ENCODE measurements at places on chromosomes 7 and 10. TPM values are rescaled to one million over a fixed set of nuclear protein-coding genes. Genes with fewer than 3 reads are reported as not detected.
A peak's percentile ranks its signal among the peaks of the same experiment; 100 is the strongest.

Gene SPDYE6
- 0.18 TPM for total RNA-seq

Gene RALA
- 7.3 TPM for total RNA-seq

Gene MBL2
- total RNA-seq: not detected

Gene ODAD2
- 0.63 TPM for total RNA-seq

Gene IRF5
- total RNA-seq: not detected

Gene ANXA11
- 74.4 TPM for total RNA-seq

Gene INA
- total RNA-seq: 1.1 TPM

Gene NRP1
- total RNA-seq: 327 TPM

Gene CABCOCO1
- total RNA-seq: 0.95 TPM

DNA sequence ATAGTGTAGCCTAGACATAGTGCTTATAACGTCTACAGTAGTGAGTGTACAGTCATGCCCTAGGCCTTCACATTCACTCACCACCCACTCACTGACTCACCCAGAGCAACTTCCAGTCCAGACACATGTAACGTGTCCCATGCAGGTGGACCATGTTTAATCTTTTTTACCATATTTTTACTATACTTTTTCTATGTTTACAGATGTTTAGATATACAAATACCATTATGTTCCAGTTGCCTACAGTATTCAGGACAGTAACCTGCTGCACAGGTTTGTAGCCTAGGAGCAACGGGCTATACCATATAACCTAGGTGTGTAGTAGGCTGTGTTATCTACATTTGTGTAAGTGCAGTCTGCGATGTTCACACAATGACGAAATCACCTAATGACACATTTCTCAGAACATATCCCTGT, 11.0 kb downstream of the MPP7 start:
- DNase-seq: no peak
- no peak overlapping the region for H3K27ac ChIP-seq
- no peak overlapping the region for H3K4me3 ChIP-seq
- H3K27me3 ChIP-seq: no peaks in the 10 kb centered on the region
- H3K4me1 ChIP-seq: peaks cover 9% of the 10 kb centered on the region

- no peak overlapping the region for H3K27ac ChIP-seq
- H3K36me3 ChIP-seq: no peaks in the 10 kb centered on the region
- H3K4me3 ChIP-seq: no peak overlapping the region
- no peaks in the 10 kb centered on the region for H3K4me1 ChIP-seq
- DNase-seq: no peak
- peaks cover 68% of the 10 kb centered on the region for H3K27me3 ChIP-seq
Observed at GRCh38 chr7:1401011-1401410, 58.3 kb downstream of the MICALL2 start.

DNA sequence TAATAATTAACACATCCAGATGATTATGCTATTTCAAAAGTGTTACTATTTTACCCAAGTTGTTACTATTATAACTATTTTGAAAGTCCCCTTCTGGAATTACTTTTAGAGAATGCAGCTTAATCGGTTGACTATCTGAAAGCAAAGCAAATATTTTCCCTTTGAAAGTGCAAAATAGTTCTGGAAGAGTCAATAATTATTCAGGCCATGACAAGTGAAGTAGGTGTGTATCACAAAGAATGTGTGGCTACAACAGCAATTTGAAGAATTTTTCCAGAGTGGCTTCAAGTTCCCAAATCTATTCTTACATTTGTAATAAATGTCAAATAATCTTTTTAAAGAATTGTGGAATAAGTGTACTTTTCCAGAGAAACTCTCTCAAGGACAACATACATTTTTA, 42.8 kb downstream of the RNLS start:
- no peaks in the 10 kb centered on the region for H3K4me1 ChIP-seq
- no peaks in the 10 kb centered on the region for H3K36me3 ChIP-seq
- H3K27me3 ChIP-seq: no peaks in the 10 kb centered on the region
- DNase-seq: no peak
- no peak overlapping the region for H3K4me3 ChIP-seq

DNA sequence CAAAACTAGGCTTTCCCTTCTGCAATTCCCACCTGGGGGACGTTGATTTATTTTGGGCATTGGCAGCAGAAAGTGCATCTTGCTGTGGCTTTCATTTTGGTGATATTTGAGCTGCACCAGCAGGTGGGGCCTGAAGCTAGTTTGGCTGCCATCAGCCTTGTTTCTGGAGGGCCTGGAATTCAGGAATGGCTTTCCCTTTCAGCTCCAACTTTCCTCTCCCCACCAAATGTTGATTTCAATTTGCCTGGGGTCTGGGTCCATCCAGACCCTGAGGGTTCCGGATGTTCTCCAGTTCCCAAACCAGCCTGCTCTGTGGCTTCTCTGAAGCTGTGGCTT, 640.4 kb downstream of the TYW1 start:
- H3K36me3 ChIP-seq: no peaks in the 10 kb centered on the region
- H3K4me1 ChIP-seq: no peaks in the 10 kb centered on the region

DNA sequence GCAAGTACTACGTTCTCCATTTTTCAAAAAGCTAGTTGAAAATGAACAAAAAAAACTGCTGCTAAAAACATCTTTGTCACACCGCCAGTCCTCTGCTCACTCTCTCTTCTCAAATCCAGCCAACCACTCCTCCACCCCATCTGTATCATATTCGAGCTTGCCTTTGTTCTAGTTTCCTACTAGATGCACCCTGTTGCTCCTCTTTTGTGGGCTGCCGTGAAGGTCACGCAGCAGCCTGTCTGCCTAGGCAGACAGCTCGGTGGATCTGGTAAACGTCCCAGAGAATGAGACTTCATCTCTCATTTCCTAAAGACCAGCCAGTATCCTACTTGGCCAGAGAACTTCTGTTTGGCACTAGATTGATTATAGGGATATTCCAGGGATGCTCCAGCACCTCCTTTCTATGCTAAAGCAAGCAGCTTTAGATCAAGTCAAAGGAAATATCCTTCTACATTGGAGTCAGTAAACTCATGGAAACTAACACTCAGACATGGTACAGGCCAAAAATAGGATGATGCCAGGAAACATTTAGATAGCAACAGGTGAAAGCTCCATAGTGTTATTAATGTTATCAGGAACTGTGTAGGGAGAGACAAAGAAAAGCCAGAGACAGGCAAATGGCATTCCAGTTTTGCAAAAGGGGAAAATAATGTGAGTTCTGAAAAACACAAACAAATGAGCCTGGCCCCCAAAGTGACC, 8.7 kb upstream of the PLXNA4 start:
- DNase-seq: no peak
- no peak overlapping the region for H3K27ac ChIP-seq
- H3K27me3 ChIP-seq: peaks cover 82% of the 10 kb centered on the region

DNA sequence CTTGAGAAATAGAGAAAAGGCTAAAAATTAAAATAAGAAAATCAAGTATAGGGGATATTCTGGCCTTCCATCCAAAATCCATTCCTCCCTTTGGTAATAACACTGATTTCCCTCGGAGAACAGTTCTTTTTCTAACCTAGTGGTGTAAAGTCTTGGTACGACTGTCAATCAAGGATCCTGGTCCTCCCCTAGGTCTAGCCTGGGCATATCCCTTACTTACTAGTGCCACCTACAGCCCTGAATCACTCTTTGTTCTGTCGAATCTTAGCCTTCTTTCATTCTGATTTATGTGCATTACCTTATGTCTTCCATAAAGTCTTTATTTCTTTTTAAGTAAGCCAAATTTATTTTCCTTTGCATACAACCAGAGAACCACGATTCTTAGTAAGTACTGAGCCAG, 298.7 kb upstream of the LRRTM3 start:
- no peaks in the 10 kb centered on the region for H3K4me1 ChIP-seq
- H3K27ac ChIP-seq: no peak overlapping the region
- H3K4me3 ChIP-seq: no peak overlapping the region

DNA sequence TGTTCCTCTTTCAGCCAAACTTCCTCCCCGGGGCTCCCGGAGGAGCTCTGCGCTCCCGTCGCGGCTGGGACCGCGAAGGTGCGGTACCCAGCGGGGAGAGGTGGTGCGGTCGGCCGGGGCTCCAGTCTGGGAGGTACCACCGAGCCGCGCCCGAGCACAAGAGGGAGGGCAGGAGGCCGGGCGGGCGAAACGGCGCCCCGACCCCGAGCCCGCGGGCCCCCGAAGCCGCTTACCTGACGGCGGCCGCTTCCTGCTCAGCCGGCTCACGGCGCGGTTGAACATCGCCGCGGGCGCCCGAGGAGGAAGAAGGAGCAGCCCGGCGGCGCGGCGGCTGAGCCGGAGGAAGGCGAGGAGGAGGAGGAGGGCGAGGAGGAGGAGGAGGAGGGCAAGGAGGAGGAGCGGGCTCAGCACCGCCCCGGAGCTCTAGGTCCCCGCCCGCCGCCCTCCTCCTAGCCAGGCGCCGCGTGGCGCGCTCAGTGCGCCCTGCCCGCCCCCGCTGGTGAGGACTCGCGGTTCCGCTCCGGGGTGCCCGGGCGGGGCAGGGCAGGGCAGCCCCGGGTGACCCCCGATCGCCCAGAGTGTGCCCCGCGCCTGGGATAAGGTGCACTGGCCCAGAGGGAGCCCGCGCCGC, at the start of gene RGS10:
Gene RGS10, minus strand, starts transcription at position 363 of the 631 bp plus-strand sequence. Its CDS starts 81 bp downstream, at position 282.
- peak within 1 kb of the TSS; percentile 48 for H3K4me3 ChIP-seq
- H3K36me3 ChIP-seq: no peaks in the 10 kb centered on the region
- no peak within 1 kb of the TSS for H3K27ac ChIP-seq
- H3K27me3 ChIP-seq: peaks cover 82% of the 10 kb centered on the region

GRCh38 chr10:120575411-120575810, 118.4 kb downstream of the PLPP4 start:
- no peaks in the 10 kb centered on the region for H3K4me1 ChIP-seq
- no peaks in the 10 kb centered on the region for H3K27me3 ChIP-seq
- DNase-seq: no peak
- H3K27ac ChIP-seq: no peak overlapping the region
- no peak overlapping the region for H3K4me3 ChIP-seq

- H3K27me3 ChIP-seq: peaks cover 22% of the 10 kb centered on the region
- H3K4me1 ChIP-seq: no peaks in the 10 kb centered on the region
- H3K36me3 ChIP-seq: no peaks in the 10 kb centered on the region
Observed at GRCh38 chr7:22001345-22002004, 55.8 kb upstream of the CDCA7L start.

DNA sequence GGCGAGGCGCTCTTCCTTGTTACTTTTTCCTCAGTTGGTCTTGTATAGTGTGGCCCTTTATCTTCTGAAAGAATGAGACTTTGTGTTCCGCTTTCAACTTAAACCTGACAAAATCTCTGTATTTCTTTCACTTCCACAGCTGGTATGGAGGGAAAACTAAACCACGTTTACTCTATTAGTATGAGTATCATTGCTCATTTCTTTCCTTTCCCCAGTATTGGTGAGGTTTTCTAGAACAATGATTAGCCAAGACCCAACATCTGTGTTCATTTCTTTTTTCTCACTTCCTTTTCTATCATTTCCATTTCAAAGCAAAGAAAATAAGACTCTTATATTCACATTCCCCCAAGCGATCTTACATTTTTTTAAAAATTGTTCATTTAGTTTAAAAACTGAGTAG, 165.3 kb downstream of the PAXIP1 start:
- H3K27me3 ChIP-seq: no peaks in the 10 kb centered on the region
- H3K4me1 ChIP-seq: peaks cover 4% of the 10 kb centered on the region
- H3K27ac ChIP-seq: no peak overlapping the region

DNA sequence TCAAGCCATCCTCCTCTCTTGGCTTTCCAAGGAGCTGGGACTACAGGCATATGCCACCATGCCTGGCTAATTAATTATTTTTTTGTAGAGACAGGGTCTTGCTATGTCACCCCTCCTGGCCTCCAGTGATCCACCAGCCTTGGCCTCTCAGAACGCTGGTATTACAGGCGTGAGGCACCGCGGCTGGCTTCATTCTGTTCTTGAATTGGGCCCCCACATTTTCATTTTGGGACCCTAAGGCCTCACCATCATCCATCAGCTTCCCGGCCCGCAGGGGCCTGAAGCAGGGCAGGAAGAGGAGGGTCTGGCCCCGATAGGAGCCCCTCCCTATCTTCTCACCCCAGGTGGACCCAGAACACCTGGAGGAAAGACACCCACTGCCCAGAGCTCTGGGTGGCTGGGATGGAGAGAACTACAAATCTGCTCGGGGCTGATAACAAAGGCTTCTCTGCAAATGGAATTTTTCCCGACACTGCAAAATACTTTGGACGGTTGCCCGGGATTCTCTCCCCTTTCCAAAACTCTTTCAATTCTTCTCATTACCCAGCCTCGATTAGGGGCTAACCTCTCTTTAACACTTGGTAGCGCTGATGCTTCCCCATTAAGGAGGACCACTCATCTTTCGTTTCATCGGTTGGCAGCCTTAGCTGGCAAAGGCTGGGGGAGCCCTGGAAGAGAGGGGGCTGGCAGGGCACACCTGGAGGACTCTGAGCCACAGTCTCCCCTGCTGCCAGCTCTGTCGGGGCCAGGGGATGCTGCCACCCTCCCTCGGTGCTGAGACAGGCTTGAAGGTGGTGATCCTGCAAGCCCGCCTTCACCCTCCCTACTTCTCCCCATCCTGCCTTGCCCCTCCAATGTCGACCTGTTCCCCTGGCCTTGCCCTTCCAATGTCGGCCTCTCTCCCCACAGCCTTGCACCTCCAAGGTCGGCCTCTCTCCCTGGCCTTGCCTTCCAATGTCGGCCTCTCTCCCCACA, 81.0 kb upstream of the GNA12 start:
- H3K4me1 ChIP-seq: no peaks in the 10 kb centered on the region
- H3K4me3 ChIP-seq: no peak overlapping the region
- peak; percentile 40 for DNase-seq

DNA sequence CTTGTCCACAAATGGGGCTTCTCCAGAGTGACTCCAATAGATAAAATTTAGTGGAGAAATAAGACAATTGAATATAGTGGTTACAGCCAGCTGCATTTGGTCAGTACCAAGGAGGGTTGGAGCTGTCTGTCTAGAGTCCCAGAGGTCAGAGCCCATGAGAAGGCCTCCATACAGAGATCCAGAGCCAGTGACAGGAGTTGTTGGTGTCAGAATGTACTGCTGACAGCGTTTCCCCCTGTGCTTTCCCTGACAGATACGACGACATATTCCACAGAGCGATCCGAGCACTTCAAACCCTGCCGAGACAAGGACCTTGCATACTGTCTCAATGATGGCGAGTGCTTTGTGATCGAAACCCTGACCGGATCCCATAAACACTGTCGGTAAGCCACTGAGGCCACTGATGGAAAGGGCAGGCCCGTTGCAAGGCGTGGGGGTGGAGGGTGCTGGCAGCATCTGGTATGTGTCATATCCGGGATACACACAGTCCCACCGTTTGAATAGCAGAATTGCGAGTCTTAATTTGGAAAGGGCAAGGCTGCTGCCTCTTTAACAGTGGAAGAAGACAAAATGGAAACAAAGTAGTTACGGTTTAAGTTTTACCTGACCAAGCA, 483.6 kb downstream of the NRG3 start:
- no peak overlapping the region for H3K4me3 ChIP-seq
- H3K4me1 ChIP-seq: peaks cover 13% of the 10 kb centered on the region
- no peaks in the 10 kb centered on the region for H3K27me3 ChIP-seq
- peak overlapping the region; percentile 84 for H3K27ac ChIP-seq
- peak; percentile 79 for DNase-seq

DNA sequence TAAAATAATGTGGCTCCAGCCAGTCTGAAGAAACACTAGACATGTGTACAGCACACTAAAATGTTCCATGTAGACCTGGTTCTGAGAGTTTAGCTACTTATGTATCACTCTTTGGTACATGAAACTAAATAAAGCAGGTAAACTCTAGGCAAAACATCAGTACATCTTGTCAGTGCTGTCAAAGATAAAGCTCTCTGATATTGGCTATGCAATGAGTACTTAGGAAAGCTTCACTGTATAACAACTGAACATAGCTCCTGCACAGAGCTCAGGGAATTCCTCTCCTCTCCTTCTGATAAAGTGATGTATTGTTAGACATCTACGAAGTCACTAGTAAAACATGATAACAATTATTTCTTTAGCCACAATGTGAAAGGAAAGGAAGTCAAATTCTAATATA, 3.5 kb downstream of the LRRN3 start:
- H3K27me3 ChIP-seq: no peaks in the 10 kb centered on the region
- H3K4me3 ChIP-seq: peak overlapping the region; percentile 54
- H3K36me3 ChIP-seq: no peaks in the 10 kb centered on the region
- H3K27ac ChIP-seq: no peak overlapping the region
- DNase-seq: no peak

Data from cardiac muscle cell (in vitro differentiated cells and primary cell).